ENCODE measurements at places on chromosomes 7 and 10.

DNA sequence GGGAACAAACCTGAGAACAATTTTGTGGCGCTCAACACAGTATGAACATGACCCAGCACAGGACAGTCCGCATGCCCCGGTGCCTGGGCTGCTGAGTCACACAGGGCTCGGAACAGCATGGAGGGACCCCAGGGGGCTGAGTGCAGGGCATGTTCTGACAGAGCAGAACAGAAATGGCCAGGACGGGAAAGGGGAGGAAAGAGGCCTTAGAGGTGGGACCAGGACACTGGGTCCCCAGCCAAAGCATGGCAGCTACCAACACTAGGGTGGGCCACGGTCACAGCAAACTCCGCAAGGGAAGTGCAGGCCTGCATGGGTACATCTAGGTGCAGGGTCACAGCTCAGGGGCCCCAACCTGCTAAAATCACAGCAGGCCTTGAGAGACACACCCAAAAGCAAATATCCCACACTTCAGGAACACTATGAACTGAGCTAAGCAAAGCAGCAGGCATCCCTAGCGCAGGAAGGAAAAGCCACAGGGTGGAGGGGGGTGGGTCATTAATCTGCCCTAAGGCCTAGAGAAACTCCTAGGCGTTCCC, 5.6 kb downstream of the IMPDH1 start:
- DNase-seq = no peak

- no peak for DNase-seq
Measured at GRCh38 chr10:131237991-131238651, 73.4 kb downstream of the TCERG1L start.

GRCh38 chr7:111958896-111959295, 247.3 kb downstream of the DOCK4 start:
- DNase-seq = no peak

- no peak for DNase-seq
Measured at GRCh38 chr10:129769381-129770116, 194.5 kb downstream of the EBF3 start.

DNA sequence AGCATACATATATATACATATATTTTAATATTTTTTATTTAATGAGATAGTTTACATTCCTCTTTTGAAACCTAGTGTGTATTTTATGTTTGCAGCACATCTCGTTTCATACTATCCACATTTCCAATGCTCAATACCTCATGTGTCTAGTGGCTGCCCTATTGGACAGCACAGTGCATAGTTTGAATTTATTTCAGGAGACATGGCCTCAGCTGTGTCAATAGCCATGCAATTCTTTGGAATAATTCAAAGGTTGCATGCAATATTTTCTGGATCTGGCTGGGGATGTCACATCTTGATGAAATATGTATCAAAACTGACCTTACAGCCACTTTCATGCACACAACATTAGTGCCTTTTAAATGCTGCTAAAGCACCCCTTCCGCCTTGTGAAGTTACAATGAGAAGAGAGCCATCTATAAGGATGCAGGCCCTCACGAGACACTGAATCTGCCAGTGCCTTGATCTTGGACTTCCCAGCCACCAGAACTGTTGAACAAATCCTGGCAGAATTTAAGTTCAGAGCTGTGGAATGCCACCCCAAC, 13.0 kb downstream of the FGFBP3 start:
- no peak for DNase-seq

- DNase-seq = no peak
Measured at GRCh38 chr10:62000726-62001125, 99.2 kb downstream of the ARID5B start.

DNA sequence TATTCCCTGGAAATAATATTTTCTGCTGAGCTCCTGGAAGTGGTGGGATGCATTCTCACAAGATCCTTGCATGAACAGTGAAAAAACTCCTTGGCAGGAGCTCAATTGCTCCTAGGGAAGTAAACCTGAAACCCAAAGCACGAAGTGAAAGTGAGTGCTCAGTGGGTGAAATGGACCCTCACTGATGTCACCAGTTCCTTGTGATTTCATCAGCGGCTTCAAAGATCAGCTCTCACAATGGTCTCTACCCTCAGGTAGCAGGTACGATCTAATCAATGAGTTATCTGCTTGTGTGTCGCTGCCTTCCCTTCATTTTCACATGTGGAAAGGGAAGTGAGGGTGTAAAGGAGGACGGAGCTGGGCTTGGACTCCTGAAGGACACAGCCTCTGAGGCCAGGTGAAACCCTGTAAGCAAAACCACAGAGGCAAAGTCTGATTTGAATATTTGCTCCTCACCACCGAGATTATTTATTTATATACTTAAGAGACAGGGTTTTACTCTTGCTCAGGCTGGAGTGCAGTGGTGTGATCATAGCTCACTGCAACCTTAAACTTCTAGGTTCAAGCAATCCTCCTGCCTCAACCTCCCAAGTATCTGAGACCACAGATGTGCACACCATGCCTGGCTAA, 255.4 kb upstream of the LYZL1 start:
- no peak for DNase-seq

GRCh38 chr7:1386623-1387220, 72.5 kb downstream of the MICALL2 start:
- DNase-seq = no peak

- no peak for DNase-seq
Measured at GRCh38 chr7:155343661-155344121, 46.0 kb downstream of the INSIG1 start.

- DNase-seq = peak; percentile 30
Measured at GRCh38 chr7:30348083-30348560, 63.7 kb downstream of the ZNRF2 start.

- DNase-seq = no peak
Measured at GRCh38 chr7:69426705-69427104, 171.6 kb upstream of the AUTS2 start.
